Left hindlimb (tissue), 1 donor: ENCODE measurements at places on chromosomes 12 and 14.

- no peak for DNase-seq
These were observed 225.0 kb downstream of the SLC25A21 start for GRCh38 chr14:36947362-36947761.

GRCh38 chr12:52614381-52615207 is 3.8 kb downstream of the KRT73 start:
- no peak for DNase-seq

GRCh38 chr14:50961605-50962221 is 17.4 kb upstream of the PYGL start:
- DNase-seq = no peak

DNA sequence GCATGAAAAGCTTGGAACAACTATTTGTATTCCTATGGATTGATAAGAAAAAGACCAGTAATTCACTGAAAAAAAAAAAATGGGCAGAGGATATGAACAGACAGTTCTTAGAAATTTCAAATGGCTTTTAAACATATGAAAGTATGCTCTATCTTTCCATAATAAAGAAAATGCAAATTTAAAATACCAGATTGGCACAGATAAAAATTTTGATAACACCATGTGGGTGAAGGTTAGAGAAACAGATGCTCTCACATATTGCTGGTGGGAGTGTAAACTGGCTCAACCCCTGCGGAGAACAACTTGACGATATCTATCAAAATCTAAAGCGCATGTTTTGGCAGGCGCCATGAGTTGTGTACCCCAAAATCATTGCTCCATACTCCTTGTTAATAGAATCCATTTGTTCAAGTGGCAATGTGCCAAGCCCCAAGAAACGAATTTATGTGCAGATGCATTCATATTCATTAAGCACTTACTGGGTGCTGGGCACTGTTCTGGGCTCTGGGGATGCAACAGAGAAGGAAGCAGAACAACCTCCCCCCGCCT is 29.5 kb upstream of the TMPO start:
- no peak for DNase-seq

GRCh38 chr14:81348061-81348460 is 52.1 kb downstream of the STON2 start:
- DNase-seq = no peak

DNA sequence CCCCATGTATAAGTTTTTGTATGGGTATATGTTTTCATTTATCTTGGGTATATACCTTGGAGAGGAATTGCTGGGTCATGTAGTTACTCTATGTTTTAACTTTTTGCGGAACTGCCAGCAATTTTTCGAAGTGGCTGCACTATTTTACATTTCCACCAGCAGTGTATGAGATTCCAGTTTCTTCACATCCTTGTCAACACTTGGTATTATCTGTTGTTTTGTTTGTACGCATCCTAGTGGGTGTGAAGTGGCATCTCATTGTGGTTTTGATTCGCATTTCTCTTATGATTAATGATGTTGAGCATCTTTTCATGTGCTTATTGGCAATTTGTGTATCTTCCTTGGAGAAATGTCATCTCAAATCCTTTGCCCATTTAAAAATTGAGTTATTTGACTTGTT is 6.9 kb downstream of the ANKRD13A start:
- no peak for DNase-seq

- no peak for DNase-seq
These were observed 22.2 kb upstream of the RDH16 start for GRCh38 chr12:56979628-56980027.

GRCh38 chr14:63656194-63656593 is 14.5 kb upstream of the WDR89 start:
- DNase-seq = no peak

DNA sequence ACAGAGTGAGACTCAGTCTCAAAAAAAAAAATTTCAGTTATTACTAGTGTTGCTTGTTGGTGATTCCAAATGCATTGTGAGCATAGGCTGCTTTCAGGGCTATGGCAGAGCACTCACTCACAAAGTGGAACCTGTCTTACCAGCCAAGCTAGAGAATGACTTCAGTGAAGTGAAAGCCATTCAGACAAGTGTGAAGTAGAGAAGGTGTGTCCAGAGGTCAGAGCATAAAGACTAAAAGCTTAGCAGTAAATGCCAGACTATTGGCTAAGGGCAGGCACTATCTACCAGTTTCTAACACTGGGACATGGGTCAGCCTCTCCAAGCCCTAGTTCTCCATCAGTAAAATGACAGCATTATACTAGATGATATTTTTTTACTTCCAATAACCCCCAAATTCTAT is 12.7 kb downstream of the PPP1R36 start:
- DNase-seq = no peak

GRCh38 chr14:100100032-100100703 is 34.9 kb downstream of the EVL start:
- DNase-seq = no peak

- DNase-seq = no peak
These were observed 498.2 kb downstream of the GLT1D1 start for GRCh38 chr12:129351481-129351880.

- DNase-seq = no peak
These were observed 54.4 kb downstream of the ANAPC7 start for GRCh38 chr12:110349096-110349495.

DNA sequence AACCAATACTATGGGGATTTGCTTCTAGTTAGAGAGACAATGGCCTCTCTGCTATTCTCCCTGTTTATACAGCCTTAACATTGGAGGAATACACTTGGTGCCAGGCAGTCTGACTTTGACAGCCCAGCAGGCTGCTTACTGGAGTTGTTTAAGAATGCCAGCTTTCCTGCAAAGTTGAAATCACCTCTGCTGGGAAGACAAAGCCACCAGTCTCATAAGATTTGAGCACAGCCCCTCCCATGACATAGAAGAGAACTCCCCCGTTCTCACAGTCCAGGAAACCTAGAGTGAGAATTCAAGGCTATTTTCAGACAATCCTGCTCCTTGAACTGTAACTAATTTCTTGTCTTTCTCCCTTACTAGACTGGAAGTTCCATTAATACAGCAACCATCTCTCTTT is 21.1 kb upstream of the CATSPERB start:
- no peak for DNase-seq

DNA sequence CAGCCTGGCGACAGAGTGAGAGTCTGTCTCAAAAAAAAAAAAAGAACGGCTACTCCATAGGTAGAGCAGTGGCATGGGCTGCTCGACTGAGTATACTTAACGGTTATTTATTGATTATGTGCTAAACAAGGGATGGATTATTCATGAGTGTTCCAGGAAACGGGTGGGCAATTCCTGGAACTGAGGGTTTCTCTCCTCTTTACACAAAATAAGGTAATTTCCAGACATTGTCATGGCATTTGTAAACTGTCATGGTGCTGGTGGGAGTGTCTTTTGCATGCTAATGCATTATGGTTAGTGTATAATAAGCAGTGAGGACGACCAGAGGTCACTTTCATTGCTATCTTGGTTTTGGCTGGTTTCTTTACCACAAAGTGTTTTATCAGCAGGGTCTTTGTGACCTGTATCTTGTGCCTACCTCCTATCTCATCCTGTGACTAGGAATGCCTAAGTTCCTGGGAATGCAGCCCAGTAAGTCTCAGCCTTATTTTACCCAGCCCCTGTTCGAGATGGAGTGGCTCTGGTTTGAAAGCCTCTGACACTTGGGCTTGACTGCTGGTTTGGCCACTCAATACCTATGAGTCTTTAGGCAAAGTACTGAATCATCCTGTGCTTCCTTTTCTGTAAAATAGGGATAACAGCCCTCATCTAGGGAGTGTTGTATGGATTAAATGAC is 3.2 kb downstream of the DGLUCY start:
- DNase-seq = no peak

DNA sequence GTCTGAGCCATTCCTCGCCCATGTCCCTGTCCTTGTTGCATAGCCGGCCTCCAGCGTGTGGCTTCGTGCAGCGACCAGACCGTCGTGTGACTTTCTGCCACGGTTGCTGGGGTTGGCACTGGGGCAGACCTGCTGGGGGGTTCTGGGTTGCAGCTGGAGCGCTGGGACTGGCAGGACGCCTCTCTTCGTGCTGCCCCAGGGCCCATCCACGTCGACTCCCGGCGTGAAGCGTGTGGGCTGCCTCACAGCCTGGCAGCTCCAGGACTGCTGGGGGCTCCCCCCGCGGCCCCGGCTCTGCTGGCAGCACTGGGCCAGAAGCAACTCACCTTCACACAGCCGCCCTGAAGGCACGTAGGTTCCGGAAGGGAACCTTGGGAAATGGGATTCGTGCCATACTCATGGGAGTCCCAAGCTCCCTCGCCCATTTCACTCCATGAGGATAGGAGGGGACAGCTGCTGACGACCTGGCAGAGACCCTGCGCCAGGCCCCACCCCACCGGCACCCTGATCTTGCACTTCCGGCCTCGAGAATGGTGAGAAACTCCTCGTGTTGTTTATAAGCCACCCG is 51.9 kb downstream of the GALNT9 start:
- no peak for DNase-seq

GRCh38 chr12:3222979-3223378 is 145.8 kb downstream of the TSPAN9 start:
- no peak for DNase-seq

- DNase-seq = no peak
These were observed 508.1 kb downstream of the PCNX1 start for GRCh38 chr14:71415404-71415690.
